ENCODE measurements at places on chromosomes 16 and 17. TPM values are rescaled to one million over a fixed set of nuclear protein-coding genes. Genes with fewer than 3 reads are reported as not detected.

The CCL1 gene
- total RNA-seq, result not detected

GRCh38 chr16:4570688-4571321 is 14.7 kb downstream of the C16orf96 start:
- H3K36me3 ChIP-seq, result no peaks in the 10 kb centered on the region
- peak overlapping the region; percentile 76 for H3K27ac ChIP-seq
- peak; percentile 71 for DNase-seq
- no peaks in the 10 kb centered on the region for H3K27me3 ChIP-seq
- peaks cover 9% of the 10 kb centered on the region for H3K4me1 ChIP-seq

DNA sequence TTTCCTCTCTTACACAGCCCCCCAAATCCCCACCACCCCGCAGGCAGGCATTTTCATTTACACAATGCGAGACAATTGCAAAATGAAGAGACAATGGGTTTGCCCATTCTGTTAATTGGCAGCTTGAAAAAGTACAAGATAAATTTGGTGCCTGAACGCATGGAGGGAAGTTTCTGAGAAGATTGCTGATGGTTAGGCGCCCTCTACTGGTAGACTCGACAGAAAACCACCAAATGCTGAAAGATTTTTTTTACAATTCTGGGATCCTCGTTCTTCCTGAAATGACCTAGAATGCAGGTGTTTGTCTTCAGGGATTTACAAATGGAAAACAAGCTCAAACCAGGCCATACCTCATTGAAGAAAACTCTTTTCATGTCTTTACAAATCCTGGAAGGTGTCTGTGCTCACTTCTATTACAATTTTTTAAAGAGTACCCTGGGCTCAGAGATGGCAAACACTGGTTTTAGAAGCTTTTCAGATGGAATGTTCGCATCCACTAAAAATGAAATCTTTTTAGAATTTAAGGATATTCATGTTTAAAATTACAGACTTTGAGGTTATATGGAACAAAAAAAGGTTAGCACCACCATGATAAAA is 338.5 kb downstream of the PMP22 start:
- H3K27me3 ChIP-seq, result no peaks in the 10 kb centered on the region
- DNase-seq, result peak; percentile 9
- no peak overlapping the region for H3K27ac ChIP-seq

The SECTM1 gene
- total RNA-seq, result 0.57 TPM

GRCh38 chr17:78353834-78354233 is 6.0 kb downstream of the SOCS3 start:
- peaks cover 2% of the 10 kb centered on the region for H3K36me3 ChIP-seq
- peaks cover 19% of the 10 kb centered on the region for H3K27me3 ChIP-seq
- peak overlapping the region; percentile 67 for H3K27ac ChIP-seq
- H3K4me1 ChIP-seq, result peaks cover 54% of the 10 kb centered on the region
- no peak for DNase-seq

The ITGB4 gene
- total RNA-seq, result 5.6 TPM

GRCh38 chr16:77033516-77033915 is 157.5 kb upstream of the MON1B start:
- H3K4me3 ChIP-seq, result no peak overlapping the region
- H3K4me1 ChIP-seq, result no peaks in the 10 kb centered on the region
- no peak overlapping the region for H3K27ac ChIP-seq
- no peaks in the 10 kb centered on the region for H3K36me3 ChIP-seq

DNA sequence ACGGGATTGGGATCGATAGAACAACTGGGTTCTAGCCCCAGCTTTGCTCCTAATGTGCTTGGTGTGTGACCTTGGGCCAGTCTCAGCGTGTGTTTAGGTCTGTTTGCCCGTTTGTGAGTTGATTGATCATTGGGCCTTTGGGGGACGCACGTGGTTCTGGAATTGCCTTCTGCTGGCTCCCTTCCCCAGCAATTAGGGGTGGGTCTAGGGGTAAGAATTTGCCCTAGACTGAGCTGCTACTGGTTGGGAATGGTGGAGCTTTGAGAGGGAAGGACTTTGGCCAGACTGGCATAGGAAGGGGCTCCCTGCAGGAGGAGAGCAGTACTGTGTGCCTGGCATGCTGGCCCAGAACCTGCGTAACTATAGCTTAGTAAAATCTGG is 1.5 kb downstream of the SPNS2 start:
- H3K4me1 ChIP-seq, result no peaks in the 10 kb centered on the region
- H3K27ac ChIP-seq, result no peak overlapping the region
- no peaks in the 10 kb centered on the region for H3K36me3 ChIP-seq

GRCh38 chr16:1044460-1045309 is 27.9 kb upstream of the SSTR5 start:
- H3K4me3 ChIP-seq, result no peak overlapping the region
- no peak overlapping the region for H3K27ac ChIP-seq
- no peak for DNase-seq
- H3K4me1 ChIP-seq, result no peaks in the 10 kb centered on the region

The HBA2 gene
- not detected for total RNA-seq

GRCh38 chr17:55654022-55654421 is 68.6 kb downstream of the TMEM100 start:
- no peak overlapping the region for H3K27ac ChIP-seq
- no peaks in the 10 kb centered on the region for H3K36me3 ChIP-seq
- no peaks in the 10 kb centered on the region for H3K27me3 ChIP-seq
- DNase-seq, result no peak
- H3K4me1 ChIP-seq, result no peaks in the 10 kb centered on the region

DNA sequence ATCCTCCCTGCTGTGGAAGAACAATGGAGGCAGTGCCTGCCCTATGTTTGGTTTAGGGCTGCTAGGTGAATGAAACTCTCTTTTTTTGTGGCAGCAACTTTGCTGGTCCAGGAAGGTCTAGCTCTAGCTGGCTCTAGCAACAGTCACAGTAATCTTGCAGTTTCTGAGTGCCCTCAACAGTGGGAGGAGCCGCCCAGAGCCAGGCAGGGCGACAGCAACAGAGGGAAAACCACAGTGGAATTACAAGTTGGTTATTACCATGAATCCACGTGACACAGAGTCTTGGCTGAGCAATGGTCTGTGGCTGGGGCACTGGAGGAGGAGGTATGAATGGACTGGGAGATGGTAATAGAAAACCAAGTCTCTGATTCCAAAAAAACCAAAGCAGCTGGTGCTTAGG is 10.3 kb downstream of the HSPB9 start:
- peaks cover 22% of the 10 kb centered on the region for H3K36me3 ChIP-seq
- H3K4me1 ChIP-seq, result no peaks in the 10 kb centered on the region
- no peak overlapping the region for H3K27ac ChIP-seq

DNA sequence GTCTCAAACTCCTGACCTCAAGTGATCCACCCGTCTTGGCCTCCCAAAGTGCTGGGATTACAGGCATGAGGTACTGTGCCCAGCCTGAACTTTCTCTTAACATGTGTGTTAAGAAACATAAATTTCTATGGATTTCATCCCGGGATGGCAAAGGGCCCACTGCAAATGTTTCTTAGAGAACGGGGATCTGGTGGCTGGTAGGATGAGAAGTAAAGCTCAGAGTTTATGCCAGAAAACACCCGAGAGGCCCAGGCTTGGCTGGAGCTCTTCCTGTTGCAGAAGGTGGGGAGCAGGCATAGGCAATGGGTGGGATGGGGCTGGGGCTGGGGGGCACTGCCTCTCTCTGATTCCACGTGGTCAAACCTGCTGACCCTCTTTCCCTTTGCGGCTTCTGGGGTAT is 5.6 kb upstream of the CARHSP1 start:
- no peak overlapping the region for H3K27ac ChIP-seq
- DNase-seq, result no peak
- no peak overlapping the region for H3K4me3 ChIP-seq
- no peaks in the 10 kb centered on the region for H3K36me3 ChIP-seq

GRCh38 chr17:33955461-33955860 is 299.6 kb upstream of the CCL2 start:
- H3K4me1 ChIP-seq, result no peaks in the 10 kb centered on the region
- H3K36me3 ChIP-seq, result no peaks in the 10 kb centered on the region
- H3K4me3 ChIP-seq, result no peak overlapping the region
- no peaks in the 10 kb centered on the region for H3K27me3 ChIP-seq
- no peak for DNase-seq

The GID4 gene
- 15.0 TPM for total RNA-seq

- peaks cover 25% of the 10 kb centered on the region for H3K36me3 ChIP-seq
- no peak for DNase-seq
- no peak overlapping the region for H3K27ac ChIP-seq
Measured at GRCh38 chr17:57970710-57971109, 15.5 kb upstream of the CUEDC1 start.

DNA sequence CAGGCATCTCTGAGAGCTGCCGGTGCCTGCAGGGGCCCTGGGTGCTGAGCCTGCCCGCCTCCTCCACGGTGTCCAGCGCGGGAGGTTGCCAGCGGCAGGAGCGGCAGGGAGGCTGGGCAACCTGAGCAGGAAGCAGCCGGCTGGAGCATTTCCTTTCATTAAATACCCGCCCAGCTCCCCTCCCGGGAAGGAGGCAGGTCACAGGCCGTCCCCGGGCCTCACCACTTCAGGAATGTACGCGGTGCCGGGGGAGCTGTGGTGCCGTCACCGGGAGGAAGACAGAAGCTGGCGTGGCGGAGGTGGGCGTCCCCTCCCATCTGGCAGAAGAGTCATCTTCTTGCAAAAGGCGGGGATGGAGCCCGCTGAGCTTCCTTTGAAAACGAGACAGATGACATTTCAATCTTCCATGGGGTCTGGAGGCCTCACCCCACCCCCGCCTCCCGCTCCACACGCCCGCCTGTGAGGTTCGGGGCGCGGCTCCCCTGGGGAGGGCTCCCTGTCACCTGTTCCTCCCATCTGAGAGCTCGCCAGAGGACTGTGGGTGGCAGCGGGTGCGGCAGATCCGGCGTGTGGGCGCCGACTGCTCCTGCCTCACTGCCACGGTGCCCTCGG is 16.0 kb downstream of the SOX8 start:
- H3K4me1 ChIP-seq, result peaks cover 5% of the 10 kb centered on the region
- no peaks in the 10 kb centered on the region for H3K36me3 ChIP-seq
- H3K27me3 ChIP-seq, result no peaks in the 10 kb centered on the region
- H3K4me3 ChIP-seq, result no peak overlapping the region
- peak; percentile 33 for DNase-seq

- H3K27ac ChIP-seq, result no peak overlapping the region
- H3K36me3 ChIP-seq, result peaks cover 8% of the 10 kb centered on the region
- no peaks in the 10 kb centered on the region for H3K4me1 ChIP-seq
- H3K27me3 ChIP-seq, result no peaks in the 10 kb centered on the region
Measured at GRCh38 chr17:57349541-57350247, 93.4 kb downstream of the MSI2 start.

DNA sequence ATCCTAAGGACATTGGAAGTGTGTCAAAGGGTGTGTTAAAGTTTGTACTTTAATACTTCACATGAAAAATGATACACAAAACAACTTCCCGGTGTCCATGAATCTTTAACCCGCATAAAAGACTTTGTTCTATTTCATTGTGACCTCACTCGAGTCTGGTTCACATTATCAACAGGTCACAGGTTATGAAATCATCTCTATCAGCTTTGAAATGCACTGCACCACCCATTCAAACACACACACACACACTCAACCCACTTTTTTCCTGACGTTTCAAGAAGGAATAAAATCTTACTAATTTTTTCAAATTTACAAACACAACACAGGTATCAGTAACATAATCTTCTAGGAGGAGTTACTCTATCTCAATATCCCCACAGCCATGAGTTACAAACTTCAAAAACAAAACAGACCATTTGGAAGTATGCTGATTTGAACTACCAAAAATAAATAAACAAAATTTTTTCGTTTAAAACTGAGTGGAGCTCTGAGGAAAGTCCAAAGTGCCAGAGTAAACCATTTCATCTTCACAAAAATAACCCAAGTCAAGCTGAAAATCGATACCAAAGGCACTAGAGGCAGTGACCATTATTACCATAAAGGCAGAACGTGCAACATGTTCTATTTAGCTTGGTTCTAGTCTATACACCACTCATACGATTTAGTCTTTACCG is 2.7 kb downstream of the ACOX1 start:
- DNase-seq, result no peak
- no peaks in the 10 kb centered on the region for H3K27me3 ChIP-seq
- no peaks in the 10 kb centered on the region for H3K36me3 ChIP-seq
- no peak overlapping the region for H3K4me3 ChIP-seq

The CCL7 gene
- total RNA-seq, result not detected

The ZG16 gene
- not detected for total RNA-seq

The PSMD7 gene
- total RNA-seq, result 153 TPM

The MT1A gene
- total RNA-seq, result not detected

The CLUH gene
- 98.6 TPM for total RNA-seq

GRCh38 chr17:16987066-16987829 is 15.3 kb upstream of the TNFRSF13B start:
- H3K27me3 ChIP-seq, result no peaks in the 10 kb centered on the region
- H3K36me3 ChIP-seq, result no peaks in the 10 kb centered on the region
- H3K4me3 ChIP-seq, result no peak overlapping the region
- DNase-seq, result no peak
- H3K4me1 ChIP-seq, result peaks cover 2% of the 10 kb centered on the region
- H3K27ac ChIP-seq, result no peak overlapping the region

- no peak overlapping the region for H3K4me3 ChIP-seq
- peaks cover 21% of the 10 kb centered on the region for H3K4me1 ChIP-seq
- no peaks in the 10 kb centered on the region for H3K27me3 ChIP-seq
- no peak for DNase-seq
- no peaks in the 10 kb centered on the region for H3K36me3 ChIP-seq
Measured at GRCh38 chr16:85418978-85419491, 194.1 kb upstream of the GSE1 start.

- no peaks in the 10 kb centered on the region for H3K27me3 ChIP-seq
- H3K27ac ChIP-seq, result no peak overlapping the region
- DNase-seq, result no peak
- H3K4me3 ChIP-seq, result no peak overlapping the region
- H3K4me1 ChIP-seq, result no peaks in the 10 kb centered on the region
Measured at GRCh38 chr17:3167574-3167973, 29.7 kb upstream of the OR1A2 start.
